Stimulated activated CD4-positive, alpha-beta T cell treated with anti-CD3 and anti-CD28 coated beads, Interleukin-12 subunit alpha, Interleukin-12 subunit beta, amount 100 ng/mL, for 24 hours (primary cell): ENCODE measurements at places on chromosomes 6 and 20.

GRCh38 chr20:39019805-39020325 is 57.7 kb downstream of the DHX35 start:
- no peak for DNase-seq

GRCh38 chr20:36043892-36044515 is 75.6 kb downstream of the CNBD2 start:
- DNase-seq = no peak

GRCh38 chr20:23628402-23629016 is 9.2 kb downstream of the CST3 start:
- DNase-seq = no peak

GRCh38 chr20:11207749-11208502 is 534.1 kb upstream of the JAG1 start:
- no peak for DNase-seq
